ENCODE measurements at places on chromosomes 13 and 19. TPM values are rescaled to one million over a fixed set of nuclear protein-coding genes. Genes with fewer than 3 reads are reported as not detected.
A peak's percentile ranks its signal among the peaks of the same experiment; 100 is the strongest.

GRCh38 chr19:11496391-11497163 is 9.1 kb downstream of the ZNF653 start:
- no peak for DNase-seq

DNA sequence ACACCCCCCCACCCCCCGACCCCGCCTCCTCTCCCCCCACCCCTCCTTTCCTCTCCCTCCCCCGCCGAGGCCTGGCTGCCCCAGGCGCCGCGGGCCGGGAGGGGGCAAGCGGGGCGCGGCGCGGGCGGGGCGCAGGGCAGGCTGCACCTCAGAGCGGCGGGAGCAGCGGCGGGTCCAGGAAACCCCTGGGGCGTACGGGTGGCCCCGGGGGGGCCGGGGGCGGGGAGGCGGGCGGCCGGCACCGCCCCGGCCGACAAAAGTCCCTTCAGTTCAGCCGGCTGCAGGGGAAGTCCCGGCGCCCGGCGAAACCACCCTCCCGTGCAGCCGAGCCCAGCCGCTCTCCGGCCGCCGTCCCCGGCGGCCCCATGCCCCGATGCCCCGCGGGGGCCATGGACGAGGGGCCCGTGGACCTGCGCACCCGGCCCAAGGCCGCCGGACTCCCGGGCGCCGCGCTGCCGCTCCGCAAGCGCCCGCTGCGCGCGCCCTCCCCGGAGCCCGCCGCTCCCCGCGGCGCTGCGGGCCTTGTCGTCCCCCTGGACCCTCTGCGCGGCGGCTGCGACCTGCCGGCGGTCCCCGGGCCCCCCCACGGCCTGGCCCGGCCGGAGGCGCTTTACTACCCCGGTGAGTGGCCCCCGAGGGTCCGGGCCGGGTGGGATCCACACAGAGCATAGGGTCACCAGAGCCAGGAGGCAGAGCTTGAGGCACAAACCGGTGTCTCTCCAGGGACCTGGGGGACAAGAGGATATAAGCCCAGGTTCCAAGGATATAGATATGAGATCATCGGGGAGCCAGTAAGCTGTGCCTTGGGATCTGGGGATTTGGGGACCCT is at the start of gene BCL3:
Gene BCL3 (plus strand): TSS at position 283 of the 829 bp plus-strand sequence. CDS start 83 bp downstream, at position 366.
- peak; percentile 76 for DNase-seq

The CTXN1 gene
- not detected for total RNA-seq

GRCh38 chr13:30696278-30697176 is 38.8 kb upstream of the ALOX5AP start:
- DNase-seq: no peak

The SHANK1 gene
- not detected for total RNA-seq

DNA sequence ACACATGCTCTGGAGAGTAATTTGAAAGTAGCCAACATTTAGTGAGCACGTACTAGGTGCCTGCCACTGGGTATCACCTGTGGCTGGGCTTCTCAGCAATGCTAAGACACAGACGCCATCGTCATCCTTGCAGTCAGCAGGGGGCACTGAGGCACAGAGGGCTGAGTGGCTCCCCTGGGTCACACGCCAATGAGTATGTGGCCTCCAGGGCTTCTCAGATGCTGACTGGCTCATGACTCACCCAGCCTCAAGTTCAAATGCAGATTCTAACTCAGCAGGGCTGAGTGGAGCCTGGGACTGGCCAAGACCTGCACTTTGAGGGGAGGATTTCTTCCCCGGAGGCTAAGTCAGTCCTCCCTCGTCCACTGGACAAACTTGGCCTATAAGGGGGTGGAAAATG is 115.1 kb upstream of the CACNA1A start:
- peak; percentile 68 for DNase-seq

GRCh38 chr13:114073881-114074612 is 58.4 kb downstream of the RASA3 start:
- DNase-seq: no peak

The SLC25A41 gene
- total RNA-seq: not detected

The OCEL1 gene
- 14.3 TPM for total RNA-seq

- peak; percentile 25 for DNase-seq
Observed at GRCh38 chr13:28493740-28494503, 1.0 kb downstream of the FLT1 start.

The KL gene
- total RNA-seq: 0.25 TPM

GRCh38 chr19:16135430-16136127 is 7.9 kb upstream of the HSH2D start:
- DNase-seq: no peak

The GPR32 gene
- not detected for total RNA-seq

- no peak for DNase-seq
Observed at GRCh38 chr19:3370728-3371591, 4.6 kb downstream of the NFIC start.

- DNase-seq: no peak
Observed at GRCh38 chr13:40290758-40291157, 375.7 kb downstream of the FOXO1 start.

DNA sequence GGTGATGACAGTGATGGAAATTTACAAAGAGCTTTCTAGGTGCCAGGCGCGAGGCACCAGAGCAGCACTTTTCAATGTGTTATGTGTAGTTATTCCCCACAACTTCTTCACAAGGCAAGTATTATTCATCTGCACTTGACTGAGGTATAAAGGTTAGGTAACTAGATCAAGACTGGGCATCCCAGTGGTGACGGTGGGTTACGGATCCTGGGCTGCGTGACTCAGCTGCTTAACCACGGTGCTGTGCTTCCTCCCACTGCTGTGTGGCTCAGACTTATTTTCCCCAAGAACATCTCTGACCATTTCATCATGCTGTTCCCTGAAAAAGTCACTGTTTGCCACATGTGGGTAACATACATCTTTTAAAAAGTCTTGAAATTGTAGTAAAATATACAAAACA is 19.3 kb downstream of the EDDM13 start:
- no peak for DNase-seq

GRCh38 chr19:49556412-49557398 is 23.7 kb downstream of the NOSIP start:
- no peak for DNase-seq

GRCh38 chr13:90535421-90535820 is 812.1 kb upstream of the MIR17HG start:
- no peak for DNase-seq

The ZNF471 gene
- 1.1 TPM for total RNA-seq

The ZGLP1 gene
- 3.7 TPM for total RNA-seq

- no peak for DNase-seq
Observed at GRCh38 chr13:79392882-79393563, 13.0 kb downstream of the RBM26 start.

DNA sequence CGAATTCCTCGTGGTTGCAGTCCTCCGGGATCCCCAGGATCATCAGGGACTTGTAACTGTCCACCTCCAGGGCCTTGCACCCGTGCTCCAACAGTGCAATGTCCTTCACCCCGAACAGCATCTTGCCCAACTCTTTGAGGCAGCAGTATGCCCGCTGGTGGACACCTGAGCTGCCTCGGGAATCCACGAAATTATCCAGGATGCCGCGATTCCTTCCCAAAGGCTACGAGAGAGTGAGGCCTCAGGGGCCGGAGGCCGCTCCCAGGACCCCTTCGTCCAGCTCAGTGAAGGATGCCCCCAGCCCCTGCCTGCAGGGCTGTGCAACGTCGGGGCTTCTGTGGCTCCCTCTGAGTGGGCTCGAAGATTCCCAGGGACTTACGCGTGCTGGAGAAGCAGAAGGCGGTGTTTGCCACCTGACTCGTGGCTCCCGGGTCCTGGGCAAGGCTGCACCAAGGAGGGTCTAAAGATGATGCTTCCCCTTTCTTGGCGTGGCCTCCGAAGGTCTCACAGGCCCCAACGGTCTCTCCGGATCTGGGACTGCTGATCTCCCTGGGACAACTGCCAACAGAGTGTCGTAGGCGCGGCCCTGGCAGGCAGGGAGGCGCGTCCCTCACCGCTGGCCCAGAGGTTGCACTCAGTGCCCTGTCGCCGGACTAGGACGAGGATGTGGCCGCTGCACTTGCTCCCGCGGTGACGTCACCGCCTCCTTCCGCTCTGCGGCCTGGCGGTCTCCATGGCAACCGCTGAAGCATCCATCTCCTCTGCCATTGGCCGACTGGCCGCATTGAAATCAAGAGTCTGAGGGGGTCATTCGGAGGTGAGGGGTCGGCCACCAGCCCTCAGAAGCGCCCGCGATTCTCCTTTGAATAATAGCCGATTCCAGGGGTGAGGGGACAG is at the start of gene PNMA8C:
Gene PNMA8C (minus strand): TSS at position 698 of the 897 bp plus-strand sequence. CDS start 577 bp downstream, at position 121.
- peak; percentile 45 for DNase-seq

The KANK3 gene
- total RNA-seq: 1.7 TPM

DNA sequence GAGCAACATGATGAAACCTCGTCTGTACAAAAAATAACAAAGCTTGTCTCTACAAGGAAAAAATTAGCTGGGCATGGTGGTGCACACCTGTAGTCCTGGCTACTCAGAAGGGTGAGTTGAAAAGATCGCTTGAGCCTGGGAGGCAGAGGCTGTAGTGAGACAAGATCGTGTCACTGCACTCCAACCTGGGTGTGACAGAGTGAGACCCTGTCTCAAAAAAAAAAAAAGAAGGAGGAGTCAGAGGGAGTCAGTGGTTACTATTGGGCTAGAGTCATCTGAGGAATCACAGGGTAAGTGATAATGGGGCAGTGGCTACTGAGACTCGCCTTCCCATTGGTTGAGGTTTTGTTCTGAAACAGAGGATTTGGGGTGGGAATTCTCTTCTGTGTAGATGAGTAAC is 1.9 kb upstream of the GPI start:
- DNase-seq: no peak

The CRB3 gene
- 0.59 TPM for total RNA-seq

- DNase-seq: no peak
Observed at GRCh38 chr13:23621316-23621645, 51.1 kb downstream of the TNFRSF19 start.

The IRF3 gene
- 135 TPM for total RNA-seq

DNA sequence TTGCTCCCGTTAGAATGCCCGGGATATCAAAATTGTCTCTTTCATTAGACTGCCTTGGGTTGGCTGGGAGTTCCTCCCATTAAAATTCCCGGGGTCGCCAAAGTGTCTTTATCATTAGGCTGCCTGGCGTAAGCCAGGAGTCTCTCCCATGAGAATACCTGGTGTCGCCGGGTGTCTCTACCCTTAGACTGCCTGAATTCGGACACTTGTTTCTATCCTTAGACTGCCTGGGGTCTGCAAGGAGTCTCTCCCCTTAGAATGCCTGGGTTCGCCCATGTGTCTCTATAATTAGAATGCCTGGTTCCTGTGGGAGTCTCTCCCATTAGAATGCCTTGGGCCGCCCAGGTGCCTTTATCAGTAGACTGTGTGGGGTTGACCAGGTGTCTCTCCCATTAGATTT is 1538.2 kb downstream of the UQCRFS1 start:
- DNase-seq: no peak

- no peak for DNase-seq
Observed at GRCh38 chr13:23992781-23993679, 95.7 kb upstream of the C1QTNF9B start.

DNA sequence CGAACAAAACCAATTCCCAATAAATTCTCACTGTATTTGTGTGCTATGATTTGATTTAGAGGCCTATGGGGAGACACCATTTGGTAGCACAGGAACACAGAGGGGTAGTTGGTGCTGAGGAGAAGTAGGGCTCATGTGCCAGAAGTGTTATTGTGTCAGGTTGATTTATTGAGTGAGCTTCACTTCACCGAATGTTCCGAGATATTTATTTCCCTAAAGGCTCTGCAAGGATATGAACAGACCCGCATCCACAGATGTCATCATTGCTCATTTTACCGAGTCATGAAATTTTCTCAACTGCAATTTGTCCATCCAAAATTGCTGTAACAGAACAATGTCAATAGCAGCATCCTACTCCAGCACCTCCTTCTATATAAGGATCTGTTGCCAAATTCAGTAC is 69.5 kb downstream of the DACH1 start:
- DNase-seq: no peak

- no peak for DNase-seq
Observed at GRCh38 chr13:21095311-21095710, 33.9 kb upstream of the LATS2 start.

- DNase-seq: no peak
Observed at GRCh38 chr13:99205621-99206220, 5.1 kb downstream of the UBAC2 start.

The TLE2 gene
- 5.0 TPM for total RNA-seq

The CD70 gene
- 4.8 TPM for total RNA-seq

The CGB1 gene
- not detected for total RNA-seq

DNA sequence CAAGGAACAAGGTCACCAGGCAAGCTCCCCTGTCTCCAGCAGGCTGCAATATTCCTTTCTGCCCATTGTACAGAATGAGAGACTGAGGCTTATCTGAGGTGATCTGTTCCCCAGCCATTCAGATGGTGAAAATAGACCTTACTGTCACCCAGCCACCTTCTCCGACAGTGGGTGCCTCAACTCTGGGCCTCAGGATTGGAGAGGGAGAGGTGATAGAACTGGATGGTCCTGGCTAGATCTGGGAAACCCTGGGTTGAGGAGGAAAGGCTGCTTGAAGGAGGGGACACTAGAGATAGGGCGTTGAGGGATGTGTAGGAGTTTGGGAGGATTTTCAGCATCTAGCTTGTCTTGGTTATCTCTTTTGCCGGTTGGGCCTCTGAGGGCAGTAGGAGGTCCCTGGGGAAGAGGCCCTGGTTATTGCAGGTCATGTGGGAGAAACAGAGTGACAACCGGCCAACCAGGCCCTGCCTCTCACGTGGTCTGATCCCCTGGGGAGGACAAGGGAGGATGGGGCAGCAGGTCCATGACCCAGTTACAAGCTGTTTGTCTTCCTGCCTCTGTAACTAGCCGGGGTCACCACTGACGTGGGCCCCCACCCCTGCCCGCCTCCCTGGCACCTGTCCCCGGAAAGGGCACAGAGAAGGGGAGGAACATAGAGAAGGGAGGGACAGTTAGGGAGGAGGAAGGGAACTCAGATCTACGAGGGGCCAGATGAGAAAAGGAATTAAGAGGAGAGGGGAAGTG is 8.2 kb downstream of the NFIC start:
- DNase-seq: no peak

- DNase-seq: no peak
Observed at GRCh38 chr19:41753159-41753558, 2.2 kb upstream of the CEACAM6 start.

The TEX29 gene
- 2.0 TPM for total RNA-seq

- DNase-seq: no peak
Observed at GRCh38 chr13:51938454-51938853, 72.8 kb downstream of the ATP7B start.

- DNase-seq: no peak
Observed at GRCh38 chr19:21323000-21323399, 6.2 kb downstream of the ZNF708 start.

DNA sequence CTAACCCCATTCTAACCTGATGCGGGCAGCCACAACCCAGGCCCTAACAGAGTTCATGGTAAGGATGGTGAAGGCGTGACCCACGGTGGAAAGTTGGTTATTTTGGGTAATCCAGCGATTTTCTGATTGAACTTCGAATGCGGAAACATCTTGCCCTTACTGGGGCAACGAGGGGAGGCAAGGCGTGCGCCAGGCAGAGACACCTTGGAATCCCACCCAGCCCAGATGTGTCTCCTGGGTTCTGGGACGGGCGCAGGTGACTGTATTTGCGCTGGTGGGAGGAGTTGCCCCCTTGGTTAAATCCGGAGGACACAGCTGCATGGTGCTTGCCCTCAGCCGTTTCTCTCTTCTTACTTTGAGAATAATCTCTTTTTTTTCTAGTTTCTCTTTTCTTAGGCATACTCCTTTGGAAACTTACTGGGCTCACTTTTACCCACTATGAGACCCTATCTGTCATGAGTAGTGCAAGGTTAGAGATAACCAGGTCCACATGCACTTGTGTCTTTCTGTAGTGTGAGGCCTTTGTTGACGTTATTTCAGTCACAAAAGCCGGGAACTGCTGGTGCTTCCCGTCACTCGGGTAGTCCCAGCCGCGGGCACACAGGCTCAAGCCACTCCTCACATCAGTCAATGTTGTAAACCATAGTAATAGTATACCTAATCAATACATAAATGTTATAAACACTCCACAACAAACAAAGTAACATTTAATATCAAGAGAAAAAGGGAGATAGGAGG is 81.5 kb downstream of the ATP11A start:
- no peak for DNase-seq

GRCh38 chr13:89602655-89603054 is 1744.8 kb upstream of the MIR17HG start:
- DNase-seq: no peak
